ENCODE measurements at places on chromosomes 6 and 20. TPM values are rescaled to one million over a fixed set of nuclear protein-coding genes. Genes with fewer than 3 reads are reported as not detected.
A peak's percentile ranks its signal among the peaks of the same experiment; 100 is the strongest.

- peak; percentile 33 for DNase-seq
Measured at GRCh38 chr6:3825851-3826581, 23.2 kb upstream of the FAM50B start.

DNA sequence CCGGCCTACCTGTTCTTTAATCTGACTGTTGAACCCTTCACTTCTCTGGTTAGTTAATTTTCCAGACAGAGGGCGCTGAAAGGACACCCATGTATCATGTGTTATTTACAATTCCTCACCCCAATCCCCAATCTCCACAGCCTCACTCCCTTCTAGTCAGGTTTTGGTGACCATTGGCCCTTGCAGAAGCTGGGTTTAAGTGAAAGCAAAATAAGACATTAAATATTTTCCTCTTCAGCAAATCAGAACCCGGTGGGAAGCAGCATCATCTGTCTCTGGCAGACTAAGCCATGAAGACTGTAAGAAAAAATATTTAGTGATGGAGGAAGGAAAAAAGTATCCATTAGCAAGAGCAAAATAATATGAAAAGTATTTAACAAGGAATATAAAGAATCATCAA, 9.4 kb upstream of the HLA-DQA1 start:
- DNase-seq: peak; percentile 4

GRCh38 chr20:56091628-56092234, 86.4 kb upstream of the CBLN4 start:
- no peak for DNase-seq

The KPNA5 gene
- 20.5 TPM for total RNA-seq

The OR10C1 gene
- not detected for total RNA-seq

The MDFI gene
- 0.18 TPM for total RNA-seq

The NKX2-4 gene
- not detected for total RNA-seq

The SALL4 gene
- total RNA-seq: 55.8 TPM

Data from G401 (cell line).